ENCODE measurements at places on chromosomes 5 and 9.

GRCh38 chr5:170423692-170424091 lies 34.5 kb upstream of the KCNMB1 start:
- no peak for DNase-seq

GRCh38 chr5:4191041-4191440 lies 595.4 kb downstream of the IRX1 start:
- DNase-seq, result no peak

GRCh38 chr5:14864181-14864812 lies 7.3 kb downstream of the ANKH start:
- DNase-seq, result no peak

GRCh38 chr5:169450464-169450863 lies 133.1 kb upstream of the SPDL1 start:
- DNase-seq, result no peak

DNA sequence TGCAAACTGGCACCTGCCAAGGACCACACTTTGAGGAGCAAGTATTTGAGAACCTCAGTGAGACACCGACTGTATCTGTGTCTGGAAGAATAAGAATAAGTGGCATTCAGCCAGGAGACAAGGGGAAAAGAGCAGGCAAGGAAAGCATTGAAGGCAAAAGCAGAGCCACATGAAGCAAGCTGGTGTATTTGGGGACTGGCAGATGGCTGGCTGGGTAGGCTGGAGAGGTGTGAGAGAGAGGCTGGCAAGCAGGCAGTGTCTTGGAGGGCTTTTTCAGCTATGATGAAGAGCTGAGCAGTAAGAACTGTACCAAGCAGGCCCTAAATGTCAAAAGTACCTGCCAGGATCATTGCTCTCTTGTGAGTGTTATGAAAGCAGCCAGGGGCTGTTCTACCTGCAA lies 14.1 kb upstream of the C5orf58 start:
- no peak for DNase-seq

- no peak for DNase-seq
Measured at GRCh38 chr9:79687131-79687447, 115.3 kb downstream of the TLE4 start.

DNA sequence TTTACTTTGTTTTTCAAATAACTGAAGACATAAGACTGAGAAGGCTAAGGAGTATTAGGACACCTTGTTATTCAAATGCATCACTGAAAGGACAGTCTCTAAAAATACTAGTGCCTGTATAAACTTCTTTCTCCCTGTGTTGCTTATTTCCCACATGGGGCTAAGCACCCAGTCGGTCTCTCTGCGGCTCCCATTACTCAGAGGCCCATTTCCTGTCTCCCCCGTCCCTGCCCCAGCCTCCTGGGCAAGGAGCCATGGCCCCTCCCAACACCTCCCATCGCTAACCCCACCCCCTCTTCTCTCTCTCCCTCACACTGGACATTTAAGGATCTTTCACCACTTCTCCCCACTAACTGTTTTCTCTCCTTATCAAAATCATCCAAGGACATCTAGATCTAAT lies 81.9 kb downstream of the EBF1 start:
- no peak for DNase-seq

- no peak for DNase-seq
Measured at GRCh38 chr5:181039471-181039870, 595 bp upstream of the BTNL9 start.

DNA sequence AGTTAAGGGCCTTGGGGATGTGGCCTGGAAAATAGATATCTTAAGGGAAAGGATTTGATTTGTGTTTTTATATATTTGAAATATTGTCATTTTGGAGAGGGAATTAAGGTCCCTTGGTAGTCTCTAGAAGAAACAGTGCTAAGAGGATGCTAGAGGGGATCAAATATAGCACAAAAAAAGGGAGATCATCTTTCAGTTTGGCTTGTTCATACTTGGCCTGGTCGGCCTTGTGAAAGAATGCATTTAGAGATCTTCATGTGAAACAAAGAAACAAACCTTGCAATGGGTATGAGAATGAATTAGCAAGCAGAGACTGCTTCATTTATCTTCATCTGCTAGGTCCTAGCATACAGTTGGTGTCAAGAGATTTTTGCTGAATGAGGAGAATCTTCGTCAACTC lies 15.0 kb downstream of the DMRT2 start:
- DNase-seq, result no peak

DNA sequence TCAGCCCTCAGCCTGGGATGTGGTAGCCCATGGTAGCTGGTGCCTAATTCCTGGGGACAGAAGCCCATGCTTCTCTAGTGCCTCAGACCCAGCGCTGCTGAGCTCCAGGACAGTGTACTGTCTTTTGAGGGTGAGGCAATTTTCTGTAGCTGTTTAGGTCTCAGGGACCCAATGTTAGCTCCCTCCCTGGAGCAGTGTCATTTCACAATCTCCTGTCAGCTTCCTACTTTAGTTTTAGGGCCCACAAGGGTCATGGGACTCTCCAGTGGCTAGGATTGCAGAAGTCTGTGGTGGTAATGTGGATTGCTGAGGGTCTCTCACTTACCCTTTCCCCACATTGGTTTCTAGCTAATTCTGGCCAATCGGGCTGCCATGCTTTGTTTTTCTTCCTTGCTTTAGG lies 67.7 kb upstream of the CCL21 start:
- no peak for DNase-seq

DNA sequence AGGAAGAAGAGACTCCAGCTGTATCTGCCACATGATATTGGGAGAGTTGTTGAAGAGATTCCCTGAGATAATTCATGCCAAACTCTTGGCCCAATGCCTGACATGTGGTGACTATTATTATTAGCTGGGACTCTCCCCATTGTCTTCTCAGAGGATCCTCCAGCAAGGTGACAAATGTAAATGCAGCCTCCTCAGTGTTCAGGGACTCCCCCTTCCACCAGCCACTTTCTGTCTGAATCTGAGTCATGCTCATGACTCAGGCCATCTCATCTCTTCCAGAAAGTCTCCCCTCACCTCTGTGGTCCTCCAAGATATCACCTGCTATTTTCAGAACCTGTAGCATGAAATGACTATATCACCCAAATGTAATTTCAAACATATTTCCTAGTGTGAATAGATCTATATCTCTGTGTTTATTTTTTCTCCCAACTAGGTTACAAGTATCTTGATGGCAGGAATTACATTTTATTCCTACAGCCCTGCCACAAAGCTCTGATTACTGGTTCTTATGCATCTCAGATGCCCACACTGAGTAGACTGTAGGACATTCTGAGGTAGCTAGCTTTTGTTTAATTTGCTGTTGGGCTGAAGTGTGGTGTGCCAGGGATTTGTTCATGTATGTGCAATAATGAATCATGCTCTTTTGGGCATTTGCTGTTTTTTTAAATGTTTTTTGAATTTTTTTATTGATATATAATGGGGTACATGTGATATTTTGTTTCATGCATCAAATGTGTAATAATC lies 126.6 kb upstream of the IL12B start:
- DNase-seq, result no peak

DNA sequence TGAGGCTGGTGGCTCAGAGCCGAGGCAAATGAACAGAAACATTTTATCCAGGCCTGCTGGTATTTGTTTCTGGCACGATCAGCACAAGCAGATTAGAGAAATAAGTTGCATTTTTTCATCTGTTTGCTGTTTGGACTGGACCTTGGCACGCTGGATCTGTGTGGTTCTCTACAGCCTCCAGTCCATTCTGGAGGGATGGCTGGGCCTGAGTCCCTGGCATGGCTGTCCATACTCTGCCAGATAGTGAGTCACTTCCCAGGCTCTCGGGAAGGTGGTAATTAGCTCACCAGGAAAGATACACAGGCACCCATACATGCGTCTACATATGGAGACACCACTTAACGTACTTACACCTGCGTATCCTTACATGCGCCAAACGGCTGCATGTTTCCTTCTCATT lies 78.6 kb downstream of the SPRY4 start:
- DNase-seq, result no peak

DNA sequence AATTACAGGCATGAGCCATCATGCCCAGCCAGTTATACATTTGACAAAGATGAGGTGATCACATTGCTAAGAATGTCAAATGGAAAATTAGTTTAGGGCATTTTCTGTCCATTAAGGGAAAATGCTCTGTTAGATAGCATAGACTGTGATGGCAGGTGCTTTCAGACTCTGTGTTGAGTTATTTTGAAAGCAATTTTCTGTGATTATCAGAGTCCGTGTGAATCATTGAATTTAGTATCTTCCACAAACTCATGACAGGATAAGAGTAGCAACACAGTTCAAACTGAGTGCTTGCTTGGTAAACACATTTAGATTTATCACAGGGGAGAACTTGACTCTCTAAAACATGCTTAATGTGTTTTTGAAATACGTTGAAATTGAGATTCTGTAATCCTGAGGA lies 69.0 kb downstream of the GAPVD1 start:
- no peak for DNase-seq

DNA sequence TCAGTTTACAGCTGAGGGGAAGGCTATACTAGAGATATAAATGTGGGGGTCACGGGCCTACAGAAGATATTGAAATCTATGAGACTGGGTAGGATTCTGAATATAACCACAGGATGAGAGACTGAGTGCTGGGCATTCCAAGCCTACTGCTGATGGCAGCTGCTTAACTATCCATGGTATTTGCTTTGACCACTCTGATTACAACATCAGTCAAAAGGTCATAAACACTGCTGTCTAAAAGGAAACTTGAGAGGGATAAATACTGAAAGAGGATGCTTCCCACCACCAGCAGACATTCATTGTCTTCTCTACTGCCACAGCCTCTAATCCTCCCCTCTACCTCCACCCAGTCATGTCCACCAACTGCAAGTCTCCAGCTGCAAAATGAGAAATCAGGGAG lies 3.8 kb downstream of the ZNF622 start:
- no peak for DNase-seq

GRCh38 chr5:168563959-168564358 lies 15.2 kb downstream of the PANK3 start:
- no peak for DNase-seq

DNA sequence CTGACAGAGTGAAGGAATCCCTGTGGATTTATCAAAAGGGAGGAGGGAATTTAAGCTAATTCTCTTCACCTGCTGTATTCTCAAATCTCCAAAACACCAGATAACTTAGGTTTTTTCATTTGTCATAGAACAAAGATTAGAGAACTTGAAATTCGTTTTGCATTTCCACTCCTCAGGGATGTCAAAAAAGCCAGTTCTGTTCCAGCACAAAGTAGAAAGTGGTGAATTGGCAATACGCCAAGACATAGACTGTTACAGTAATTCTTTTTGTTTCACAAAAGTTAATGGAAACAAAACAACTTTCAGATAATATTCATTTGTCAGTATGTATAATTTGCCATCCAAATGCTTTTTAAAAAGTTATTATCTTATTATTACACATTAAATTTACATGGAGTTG lies 15.0 kb downstream of the S1PR3 start:
- no peak for DNase-seq

DNA sequence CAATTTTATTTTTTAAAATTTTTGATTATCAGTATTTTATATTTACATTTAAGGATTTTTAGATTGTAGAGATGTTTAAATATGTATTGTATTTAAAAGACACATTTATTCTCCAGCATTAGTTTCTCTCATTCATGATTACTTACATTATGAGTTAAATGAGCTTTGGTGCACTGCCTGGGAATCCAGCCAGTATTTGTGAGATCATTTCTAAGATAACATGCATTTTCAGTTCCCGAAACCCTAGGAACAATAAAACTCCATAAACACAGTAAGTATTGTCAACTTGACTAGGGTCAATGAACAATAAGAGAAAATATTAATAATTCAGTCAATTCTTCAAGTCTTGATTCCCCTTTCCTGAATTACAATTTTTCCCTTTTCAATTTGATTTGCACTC lies 403.3 kb downstream of the PLK2 start:
- no peak for DNase-seq

- DNase-seq, result peak; percentile 20
Measured at GRCh38 chr9:93574091-93574899, 2.1 kb upstream of the PHF2 start.

DNA sequence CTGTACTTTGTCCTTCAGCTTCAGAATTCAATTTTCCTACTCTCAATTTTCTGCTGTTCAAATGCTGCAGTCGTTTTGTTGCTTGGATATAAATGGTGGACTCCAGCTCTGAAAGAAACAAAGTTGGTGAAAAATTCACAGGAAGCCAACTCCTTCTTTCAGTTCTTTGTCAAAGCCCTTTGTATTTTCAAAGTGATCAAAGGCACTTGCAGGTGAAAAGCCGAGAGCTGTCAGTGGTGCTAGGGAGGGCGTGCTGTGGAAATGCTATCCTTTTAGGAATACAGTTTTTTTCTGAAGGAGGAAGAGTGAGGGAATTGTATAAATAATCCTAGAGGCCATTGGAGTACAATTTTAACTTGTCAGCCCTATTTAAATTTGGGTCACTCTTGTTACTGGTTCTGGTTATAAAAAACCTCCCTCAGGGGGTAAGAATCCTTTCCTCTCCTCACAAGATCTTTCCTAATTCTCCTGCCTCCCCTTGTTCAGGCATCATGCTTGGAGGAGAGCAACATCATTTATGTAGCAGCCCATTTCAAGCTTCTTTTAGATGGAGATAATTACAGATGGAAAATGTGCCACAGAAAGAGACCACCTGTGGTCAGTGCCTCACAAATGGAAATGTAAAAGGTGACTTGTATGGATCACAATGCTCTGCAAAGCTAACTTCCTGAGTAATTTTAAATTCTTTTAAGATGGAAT lies 62.5 kb upstream of the GHR start:
- DNase-seq, result no peak

DNA sequence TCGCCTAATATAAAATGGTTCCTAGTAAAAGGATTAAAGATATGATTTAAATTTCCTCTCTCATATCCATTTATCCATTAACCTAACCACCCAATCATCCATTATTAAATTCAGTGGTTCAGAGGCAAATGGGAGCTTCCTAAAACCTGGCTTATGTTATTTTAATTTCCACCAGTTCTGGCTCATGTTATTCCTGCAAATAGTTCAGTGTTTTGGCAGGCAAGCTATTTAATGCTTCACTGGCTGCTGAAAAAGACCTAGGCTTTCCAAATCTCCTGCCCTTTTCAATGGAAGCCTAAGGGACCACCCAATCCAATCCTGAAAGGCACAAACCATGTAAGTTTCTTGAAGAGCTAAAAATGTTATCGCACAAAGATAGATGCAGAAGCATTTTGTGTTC lies 52.3 kb downstream of the POC5 start:
- no peak for DNase-seq

- DNase-seq, result no peak
Measured at GRCh38 chr9:134614256-134614655, 27.3 kb upstream of the COL5A1 start.
